ENCODE measurements at places on chromosomes 1 and 21.
A peak's percentile ranks its signal among the peaks of the same experiment; 100 is the strongest.

- DNase-seq = no peak
These were observed 87.5 kb downstream of the RWDD3 start for GRCh38 chr1:95321531-95321930.

- peak; percentile 56 for DNase-seq
These were observed 100.9 kb upstream of the RUNX3 start for GRCh38 chr1:25030674-25031589.

GRCh38 chr1:9840176-9840575 lies 16.4 kb upstream of the CLSTN1 start:
- DNase-seq = no peak

DNA sequence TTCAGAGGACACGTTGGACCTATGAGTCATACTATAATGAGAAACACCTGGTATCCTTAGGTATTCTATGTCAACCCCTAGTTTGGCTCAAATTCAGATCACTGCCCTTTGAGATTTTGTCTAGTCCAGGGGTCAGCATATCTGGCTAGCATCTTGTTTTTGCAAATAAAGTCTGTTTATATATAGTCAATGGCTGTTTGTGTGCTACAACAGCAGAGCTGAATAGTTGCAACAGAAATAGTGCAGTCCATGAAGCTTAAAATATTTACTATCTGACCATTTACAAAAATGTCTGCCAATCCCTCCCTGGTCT lies 48.5 kb upstream of the EDEM3 start:
- no peak for DNase-seq

GRCh38 chr1:40709100-40709801 lies 17.7 kb downstream of the NFYC start:
- DNase-seq = peak; percentile 26

GRCh38 chr21:34771512-34772028 lies 102.8 kb downstream of the CLIC6 start:
- DNase-seq = no peak

GRCh38 chr1:232591344-232591743 lies 38.6 kb downstream of the SIPA1L2 start:
- no peak for DNase-seq
